ENCODE measurements at places on chromosomes 16 and 17.

GRCh38 chr16:79765901-79766394 is 165.4 kb upstream of the MAF start:
- DNase-seq, result no peak

DNA sequence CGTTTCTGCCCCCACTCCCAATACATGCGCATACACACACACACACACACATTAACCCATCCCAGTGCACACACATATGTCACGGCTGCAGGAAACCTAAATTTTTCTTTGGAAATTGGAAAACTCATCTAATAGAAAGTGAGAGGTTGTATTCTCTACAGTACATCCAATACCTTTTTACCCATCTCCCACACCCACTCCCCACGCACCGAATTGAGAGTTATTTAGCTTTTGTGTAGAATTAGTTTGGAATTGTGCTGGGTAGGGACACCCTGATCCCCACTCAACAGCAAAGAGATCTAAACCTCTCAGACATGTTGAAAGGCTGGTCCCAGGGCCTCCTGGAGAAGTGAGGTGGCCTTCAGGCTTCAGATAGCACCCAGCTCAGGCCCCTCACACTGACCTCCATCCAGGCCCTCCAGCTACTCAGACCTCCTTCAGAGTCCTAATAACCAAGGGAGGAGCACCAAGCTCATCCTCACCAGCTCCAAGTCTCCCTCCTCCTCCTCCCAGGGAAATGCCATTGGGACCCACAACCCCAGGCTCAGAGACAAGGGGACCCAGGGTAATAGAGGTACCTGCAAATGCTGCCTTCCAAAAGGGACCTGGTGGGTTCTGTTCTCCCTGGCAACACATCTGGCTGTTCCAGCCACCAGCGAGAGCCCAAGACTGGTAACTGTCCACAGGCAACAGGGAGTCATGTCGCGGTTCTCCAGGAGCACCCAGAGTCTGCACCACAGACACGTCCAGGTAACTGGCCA is 955 bp downstream of the HOXB13 start:
- no peak for DNase-seq

DNA sequence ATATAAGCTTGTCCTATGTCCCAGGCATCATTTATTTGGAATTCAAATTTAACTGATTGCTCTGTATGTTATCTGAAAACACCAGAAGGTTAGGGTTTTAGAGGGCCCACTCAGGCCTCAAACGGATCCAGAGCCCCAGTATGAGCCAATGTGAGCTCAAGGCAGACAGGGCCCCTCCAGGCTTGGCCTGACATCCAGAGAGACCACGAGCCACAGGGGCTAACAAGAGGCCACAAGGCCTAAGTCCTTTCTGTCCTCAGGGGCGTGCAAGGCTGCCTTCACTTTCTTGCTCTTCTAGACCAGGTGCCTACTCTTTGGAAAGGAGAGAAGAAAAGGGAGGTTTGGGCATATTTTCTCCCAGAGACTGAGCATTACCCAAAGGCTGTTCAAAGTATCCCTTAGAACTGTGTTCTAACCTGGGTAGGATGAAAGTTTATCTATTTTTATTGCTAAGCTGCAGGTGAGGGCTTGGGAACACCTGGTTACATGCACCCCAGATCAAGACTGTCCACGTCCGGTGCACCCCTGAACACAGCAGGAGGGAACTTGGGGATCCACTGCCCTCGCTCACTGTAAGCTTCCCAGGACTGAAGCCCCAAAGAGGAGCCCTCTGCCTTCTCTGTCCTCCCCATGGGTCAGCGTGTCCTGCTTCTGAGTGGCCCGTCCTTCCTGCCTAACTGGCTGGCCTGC is 1.5 kb upstream of the ENGASE start:
- DNase-seq, result no peak

DNA sequence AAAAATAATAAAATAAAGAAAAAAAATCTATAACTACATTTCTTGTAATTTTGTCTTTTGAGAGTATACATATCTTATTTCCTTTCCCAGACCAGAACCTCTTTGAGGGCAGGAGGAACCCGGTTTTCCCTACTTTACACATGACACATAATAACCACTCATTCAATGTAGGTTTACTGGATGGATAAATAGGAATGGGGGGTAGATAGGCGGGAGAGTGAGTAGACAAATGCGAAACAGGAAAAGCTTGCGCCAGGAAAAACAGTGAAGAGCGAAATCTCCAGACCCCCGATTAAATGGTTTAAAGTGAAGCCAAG is 515 bp upstream of the GOSR2 start:
- no peak for DNase-seq

Measured in activated CD4-positive, alpha-beta T cell treated with anti-CD3 and anti-CD28 coated beads, Interleukin-2, amount 50 U/mL, for 48 hours (primary cell).